ENCODE measurements at places on chromosomes 6 and 20.

GRCh38 chr20:46145713-46146112 is 27.6 kb downstream of the CD40 start:
- no peak for DNase-seq

DNA sequence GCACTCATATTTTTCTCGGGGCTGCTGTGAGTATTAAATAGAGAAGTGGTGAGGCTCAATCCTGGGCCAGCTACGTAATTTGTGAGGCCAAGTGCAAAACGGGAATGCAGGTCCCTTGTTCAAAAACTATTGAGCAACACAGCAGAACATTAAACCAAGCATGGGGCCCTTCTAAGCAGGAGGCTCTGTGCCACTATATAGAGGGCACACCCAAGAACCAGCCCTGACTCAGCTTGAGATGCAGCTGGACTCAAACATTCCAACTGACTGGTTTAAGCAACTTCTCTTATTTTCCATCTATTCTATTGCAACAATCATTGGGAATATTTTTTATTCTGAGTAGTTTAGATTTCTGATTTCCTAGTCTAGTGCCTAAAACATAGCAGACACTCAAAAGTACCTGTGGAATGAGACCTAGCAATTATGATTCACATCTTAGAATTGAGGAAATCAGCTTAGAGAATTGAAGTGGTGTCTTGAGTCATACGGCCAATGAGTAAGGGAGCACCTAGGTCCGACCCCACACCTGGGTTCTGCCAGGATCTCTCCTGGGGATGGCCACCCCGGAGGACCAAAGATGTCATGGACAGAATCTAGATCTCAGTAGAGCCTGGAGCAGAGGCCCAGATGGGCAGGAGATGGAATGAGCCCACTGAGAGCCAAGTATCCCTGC is 1.3 kb downstream of the SIRPB2 start:
- DNase-seq: no peak

DNA sequence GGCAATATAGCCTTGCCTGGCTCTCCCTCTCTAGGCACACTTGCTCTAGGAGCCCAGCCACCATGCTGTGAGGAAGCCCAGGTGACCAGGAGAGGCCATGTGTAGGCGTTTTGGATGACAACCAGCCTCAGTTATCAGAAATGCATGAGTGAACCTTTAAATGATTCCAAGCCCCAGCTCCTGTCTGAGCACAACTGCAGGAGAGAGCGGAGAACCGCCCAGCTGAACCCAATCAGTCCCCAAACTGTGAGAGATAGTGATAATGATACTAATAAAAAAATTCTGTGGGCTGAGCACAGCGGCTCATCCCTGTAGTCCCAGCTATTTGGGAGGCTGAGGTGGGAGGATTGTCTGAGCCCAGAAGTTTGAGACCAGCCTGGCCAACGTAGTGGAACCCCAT is 83.8 kb upstream of the TOX2 start:
- no peak for DNase-seq

- DNase-seq: no peak
Measured at GRCh38 chr6:145420599-145420998, 314.7 kb downstream of the EPM2A start.

DNA sequence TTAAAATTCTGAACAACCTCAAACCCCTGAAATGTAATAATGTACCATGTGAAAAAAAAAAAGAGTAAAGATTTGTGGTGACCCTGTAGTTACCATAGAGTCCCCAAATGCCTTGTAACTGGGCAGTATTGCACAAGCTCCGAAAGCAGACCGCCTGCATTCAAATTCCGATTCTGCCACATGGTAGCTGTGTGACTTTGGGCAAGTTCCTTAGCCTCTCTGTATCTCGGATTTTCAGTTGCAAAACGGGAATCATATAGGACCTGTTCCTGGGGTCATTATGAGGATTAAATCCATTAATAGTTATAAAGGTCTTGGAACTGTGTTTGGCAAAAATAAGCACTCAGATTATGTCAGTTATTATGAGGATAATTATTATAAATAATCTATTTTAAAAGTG is 43.6 kb downstream of the TSPYL4 start:
- DNase-seq: no peak

DNA sequence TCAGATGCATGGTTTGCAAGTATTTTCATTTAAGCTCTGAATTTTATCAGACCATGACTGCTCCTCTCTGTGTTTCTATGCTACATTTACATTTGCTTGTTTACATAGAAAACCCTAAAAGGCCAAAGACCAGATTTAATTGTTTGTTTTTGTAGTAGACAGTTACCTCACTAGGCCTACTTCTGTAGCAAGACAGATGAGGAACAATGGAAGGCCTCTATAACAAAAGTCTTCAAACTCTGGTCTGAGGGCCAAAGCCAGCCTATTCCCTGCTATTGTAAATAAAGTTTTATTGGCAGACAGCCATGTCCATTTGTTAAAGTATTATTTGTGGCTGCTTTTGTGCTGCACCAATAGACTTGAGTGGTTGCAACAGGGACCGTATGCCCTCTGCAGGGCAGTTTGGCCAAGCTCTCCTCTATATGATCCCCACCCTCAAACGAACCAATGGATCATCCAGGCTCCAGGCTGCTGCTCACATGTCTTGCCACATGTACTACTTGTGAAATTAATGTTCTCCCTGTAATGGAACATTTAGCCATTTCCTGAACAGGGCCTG is 182.0 kb downstream of the DOK5 start:
- DNase-seq: no peak

DNA sequence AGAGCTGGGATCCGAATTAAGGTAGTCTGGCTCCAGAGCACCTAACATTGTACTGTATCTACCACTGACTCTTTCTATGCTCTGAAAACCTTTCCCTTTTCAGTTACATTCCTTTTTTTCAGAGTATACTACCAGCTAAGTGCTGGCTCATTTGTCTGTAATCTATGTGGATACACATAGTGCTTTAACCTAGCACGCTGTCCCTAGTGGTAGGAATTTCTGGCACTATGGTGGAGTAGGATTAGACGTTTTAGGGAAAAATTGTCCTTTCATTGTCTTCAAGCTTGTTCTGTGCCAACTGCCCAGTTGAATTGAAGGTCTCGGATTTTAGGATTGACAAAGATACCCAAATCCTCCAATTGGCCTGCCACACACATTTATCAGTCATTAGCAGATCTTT is 259.1 kb upstream of the FERMT1 start:
- no peak for DNase-seq

DNA sequence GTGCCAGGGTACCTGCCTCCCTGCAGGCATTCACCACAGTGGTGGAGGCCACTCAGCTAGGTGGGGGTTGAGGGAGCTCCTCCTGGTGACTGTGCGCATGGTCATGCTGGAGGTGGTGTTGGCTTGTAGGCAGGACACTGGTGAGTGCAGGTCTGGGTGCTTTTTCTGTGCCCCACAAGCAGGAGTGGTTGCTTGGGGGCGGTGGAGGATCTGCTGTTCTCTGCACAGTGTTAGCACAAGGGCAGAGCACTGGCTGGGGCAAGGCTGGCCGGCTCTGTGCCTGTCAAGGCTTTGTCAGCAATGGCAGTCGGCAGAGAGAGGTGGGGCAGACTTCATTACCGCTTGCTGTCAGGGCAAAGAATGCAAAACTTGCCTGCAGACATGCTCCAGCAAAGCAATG is 632.1 kb upstream of the ID4 start:
- DNase-seq: no peak

GRCh38 chr6:170124836-170125235 is 166.0 kb downstream of the DLL1 start:
- no peak for DNase-seq

DNA sequence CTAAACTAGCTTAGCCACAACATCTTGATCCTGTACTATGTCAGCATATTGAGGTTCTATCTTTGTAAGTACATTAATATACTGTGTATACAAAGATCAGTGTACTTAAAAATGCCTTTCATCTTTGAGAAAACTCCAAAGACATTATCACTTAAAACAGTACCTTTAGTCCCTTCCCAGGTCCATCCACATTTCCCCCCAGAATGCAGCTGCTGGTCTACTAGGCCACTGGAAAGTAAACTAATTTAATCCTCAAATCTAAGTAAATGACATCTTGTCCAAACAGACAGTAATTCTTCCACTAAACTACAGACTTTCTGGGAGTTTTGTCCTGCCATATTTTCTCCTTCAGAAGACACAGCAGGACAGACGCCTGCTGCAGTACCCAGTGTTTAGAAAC is 68.7 kb downstream of the SYCP2 start:
- DNase-seq: no peak

DNA sequence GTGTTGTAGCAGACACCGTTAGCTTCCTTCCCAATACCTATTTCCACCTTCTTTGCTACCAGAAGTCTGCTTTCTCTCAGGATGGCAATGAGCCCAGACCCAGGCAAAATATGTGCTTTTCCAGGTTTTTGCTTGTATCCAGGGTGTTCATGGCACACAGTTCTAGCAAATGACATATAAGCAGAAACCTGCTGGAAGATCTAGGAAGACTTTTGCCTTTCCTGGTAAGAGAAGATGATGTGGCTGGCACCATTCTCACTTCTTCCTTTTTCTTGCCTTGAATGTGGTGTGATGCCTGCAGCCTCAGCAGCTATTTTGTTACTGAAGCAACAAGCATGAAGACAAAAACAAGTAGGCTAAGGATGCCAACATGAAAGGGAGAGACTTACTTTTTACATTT is 19.2 kb upstream of the TBC1D22B start:
- no peak for DNase-seq

GRCh38 chr6:150967381-150967780 is 101.9 kb downstream of the MTHFD1L start:
- no peak for DNase-seq

- no peak for DNase-seq
Measured at GRCh38 chr6:117495869-117496268, 13.4 kb downstream of the DCBLD1 start.

DNA sequence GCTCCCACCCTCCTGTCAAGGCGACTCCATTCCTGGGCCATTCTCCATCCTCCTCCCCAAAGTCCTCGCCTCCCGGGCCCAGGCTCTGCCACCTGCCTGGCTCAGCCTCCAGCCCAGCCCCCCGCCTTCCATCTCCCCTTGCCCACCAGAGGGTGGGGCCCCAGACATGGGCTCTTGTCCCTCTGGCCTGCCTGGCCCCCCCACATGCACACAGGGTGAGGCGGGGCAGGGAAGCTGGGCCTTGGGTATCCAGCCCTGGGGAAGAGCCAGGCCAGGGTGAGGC is 95.2 kb downstream of the YTHDF1 start:
- DNase-seq: no peak

DNA sequence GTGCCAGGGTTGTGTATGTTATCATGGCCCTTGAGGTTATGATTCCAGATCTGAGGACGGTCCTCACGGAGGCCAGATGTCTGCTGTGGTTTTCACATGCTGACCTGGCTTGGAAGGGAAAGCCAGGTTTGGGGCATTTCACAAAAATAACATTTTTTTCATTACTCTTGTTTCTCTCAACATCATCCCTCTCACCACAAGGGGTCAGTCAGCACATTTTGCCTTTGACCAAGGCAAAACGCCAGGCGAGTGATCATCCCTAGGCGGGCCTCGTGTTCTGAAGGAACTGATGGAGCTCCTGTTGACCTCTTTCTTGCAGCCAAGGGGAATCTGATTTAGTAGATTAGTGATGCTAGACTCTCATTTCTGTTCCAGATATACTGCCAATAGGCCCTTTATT is 133.5 kb downstream of the TBC1D7 start:
- DNase-seq: peak; percentile 22

DNA sequence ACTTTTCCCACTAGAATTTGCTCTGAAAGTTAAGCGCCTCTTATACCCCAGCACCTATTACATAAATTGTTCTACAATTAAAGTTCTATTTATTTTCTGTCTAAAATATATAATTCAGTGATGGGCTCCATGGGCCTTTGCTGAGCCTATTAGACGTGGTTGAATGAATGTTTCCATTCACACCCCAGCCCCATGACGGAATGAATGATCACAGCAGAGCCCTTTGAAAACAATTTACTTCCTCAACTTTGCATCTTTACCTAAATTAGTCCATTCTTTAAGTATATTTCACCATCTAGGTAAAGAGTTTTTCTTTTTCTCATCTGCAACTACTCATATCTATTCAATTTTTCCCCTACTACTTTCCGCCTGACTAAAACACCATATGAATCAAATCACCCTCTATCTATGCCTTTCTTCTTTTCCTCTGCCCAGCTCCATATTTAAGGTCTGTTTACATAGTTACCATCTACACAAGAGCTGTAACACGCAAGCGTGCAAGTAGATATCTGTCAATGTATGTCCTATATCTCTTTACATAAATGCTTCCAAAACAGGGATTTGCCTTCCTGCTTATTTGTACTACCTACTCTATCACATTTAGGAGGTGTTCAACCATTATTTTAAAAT is 69.7 kb downstream of the ECT2L start:
- DNase-seq: no peak

DNA sequence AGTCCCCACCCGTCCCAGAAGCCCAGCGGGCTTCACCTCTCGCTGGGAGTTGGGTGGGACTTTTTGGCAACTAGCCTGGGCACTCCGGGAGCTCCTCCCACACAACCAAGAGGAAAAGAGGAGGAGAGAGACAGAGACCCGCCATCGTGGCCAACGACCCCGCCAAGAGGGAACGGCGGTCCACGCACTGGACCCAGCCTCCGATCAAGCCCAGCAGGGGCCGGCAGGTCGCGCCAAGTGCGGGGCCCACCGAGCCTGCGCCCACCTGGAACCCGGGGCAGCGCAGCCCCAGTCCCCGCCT is 3.0 kb upstream of the TMEM14C start:
- DNase-seq: no peak

GRCh38 chr6:67883500-67884366 is 751.3 kb upstream of the ADGRB3 start:
- no peak for DNase-seq

DNA sequence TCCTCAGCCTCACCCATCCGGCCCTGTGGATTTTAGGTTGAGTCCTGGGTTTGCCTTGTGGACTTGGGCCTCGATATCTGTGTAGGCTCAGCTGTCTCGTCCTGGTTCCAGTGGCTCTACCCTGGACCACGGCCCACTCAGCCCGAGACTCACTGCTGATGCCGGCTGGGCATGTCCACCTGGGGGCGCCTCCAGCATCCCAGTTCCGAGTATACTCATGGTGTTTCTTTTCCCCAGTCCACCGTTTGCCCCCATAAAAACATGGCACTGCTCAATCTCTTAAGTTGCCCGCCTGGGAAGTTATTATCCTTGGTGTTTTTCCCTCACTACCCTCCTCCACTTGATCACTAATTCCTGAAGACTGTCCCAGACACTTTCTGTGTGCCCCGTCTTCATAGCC is 99.1 kb downstream of the ARID1B start:
- no peak for DNase-seq

GRCh38 chr6:56424542-56425083 is 177.2 kb upstream of the COL21A1 start:
- no peak for DNase-seq

- no peak for DNase-seq
Measured at GRCh38 chr6:17945111-17945510, 42.3 kb downstream of the KIF13A start.

- peak; percentile 83 for DNase-seq
Measured at GRCh38 chr20:10761232-10761631, 87.4 kb upstream of the JAG1 start.

- DNase-seq: peak; percentile 49
Measured at GRCh38 chr20:8454137-8454712, 322.2 kb downstream of the PLCB1 start.

GRCh38 chr6:91476000-91476399 is 889.1 kb upstream of the MAP3K7 start:
- DNase-seq: peak; percentile 38

GRCh38 chr6:139369068-139369467 is 5.4 kb downstream of the CITED2 start:
- no peak for DNase-seq
